Left forelimb (tissue), 1 donor: ENCODE measurements at places on chromosomes 5 and 9.

- no peak for DNase-seq
Observed at GRCh38 chr9:19998153-19998552, 209.3 kb upstream of the SLC24A2 start.

DNA sequence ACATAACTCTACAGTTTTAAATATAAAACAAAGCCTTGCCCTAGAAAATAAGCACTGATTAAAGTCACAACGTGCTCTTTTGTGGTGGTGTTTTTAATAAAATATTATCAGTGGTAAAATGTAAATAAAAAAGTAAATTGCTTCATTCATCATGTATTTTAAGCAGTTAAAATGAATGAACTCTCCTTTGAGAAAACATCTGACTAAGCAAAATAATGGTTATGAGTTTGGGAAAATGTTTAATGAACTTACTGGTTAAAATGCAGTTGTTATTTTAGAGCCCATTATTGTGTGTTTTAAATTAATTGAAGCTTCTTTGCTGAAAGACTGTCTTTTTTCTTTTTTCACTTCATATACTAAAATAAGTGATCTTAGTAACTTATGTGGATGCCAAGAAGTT lies 1007.5 kb upstream of the ARRDC3 start:
- no peak for DNase-seq

- DNase-seq: no peak
Observed at GRCh38 chr5:128984480-128984879, 19.2 kb downstream of the SLC27A6 start.

GRCh38 chr5:138819081-138819480 lies 56.1 kb downstream of the LRRTM2 start:
- peak; percentile 70 for DNase-seq

DNA sequence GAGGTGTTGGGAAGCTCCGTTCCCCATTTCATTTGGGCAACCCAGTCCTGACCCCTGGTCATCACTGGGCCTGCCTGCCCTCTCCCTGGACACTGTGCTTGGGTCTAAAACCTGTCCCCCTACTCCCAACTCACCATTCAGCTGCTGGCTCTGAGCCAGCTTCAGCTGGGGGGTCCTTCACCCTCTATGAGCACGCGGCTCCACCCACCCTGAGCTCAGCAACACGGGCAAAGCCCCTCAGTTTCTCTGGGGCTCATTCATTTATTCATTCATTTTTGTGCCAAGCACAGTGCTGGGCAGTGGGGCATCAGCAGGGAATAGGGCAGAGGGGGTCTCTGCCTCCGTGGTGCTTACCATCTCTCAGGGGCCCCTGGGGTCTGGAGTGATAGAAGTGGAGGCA lies 199.8 kb upstream of the MVB12B start:
- no peak for DNase-seq

DNA sequence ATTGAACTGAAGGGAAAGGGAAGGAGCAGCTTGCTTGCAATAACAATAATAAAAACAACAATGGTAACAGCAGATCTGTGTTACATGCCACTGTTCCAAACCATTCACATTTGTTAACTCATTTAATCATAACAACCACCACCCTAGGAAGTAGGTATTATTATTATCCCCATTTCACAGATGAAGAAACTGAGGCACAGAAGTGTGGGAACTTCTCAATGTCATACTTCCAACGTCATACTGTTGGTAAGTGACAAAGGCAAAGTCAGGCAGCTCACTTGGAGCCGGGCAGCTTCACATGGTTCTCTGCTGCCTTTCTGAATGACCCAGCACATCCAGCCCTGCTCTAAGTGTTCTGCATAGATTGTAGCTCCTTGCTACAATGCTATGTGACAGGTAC lies 72.6 kb downstream of the FOXD1 start:
- DNase-seq: no peak
